ENCODE measurements at places on chromosomes 11 and 22.

- DNase-seq = no peak
Observed at GRCh38 chr22:48522271-48522670, 1305.4 kb downstream of the BRD1 start.

DNA sequence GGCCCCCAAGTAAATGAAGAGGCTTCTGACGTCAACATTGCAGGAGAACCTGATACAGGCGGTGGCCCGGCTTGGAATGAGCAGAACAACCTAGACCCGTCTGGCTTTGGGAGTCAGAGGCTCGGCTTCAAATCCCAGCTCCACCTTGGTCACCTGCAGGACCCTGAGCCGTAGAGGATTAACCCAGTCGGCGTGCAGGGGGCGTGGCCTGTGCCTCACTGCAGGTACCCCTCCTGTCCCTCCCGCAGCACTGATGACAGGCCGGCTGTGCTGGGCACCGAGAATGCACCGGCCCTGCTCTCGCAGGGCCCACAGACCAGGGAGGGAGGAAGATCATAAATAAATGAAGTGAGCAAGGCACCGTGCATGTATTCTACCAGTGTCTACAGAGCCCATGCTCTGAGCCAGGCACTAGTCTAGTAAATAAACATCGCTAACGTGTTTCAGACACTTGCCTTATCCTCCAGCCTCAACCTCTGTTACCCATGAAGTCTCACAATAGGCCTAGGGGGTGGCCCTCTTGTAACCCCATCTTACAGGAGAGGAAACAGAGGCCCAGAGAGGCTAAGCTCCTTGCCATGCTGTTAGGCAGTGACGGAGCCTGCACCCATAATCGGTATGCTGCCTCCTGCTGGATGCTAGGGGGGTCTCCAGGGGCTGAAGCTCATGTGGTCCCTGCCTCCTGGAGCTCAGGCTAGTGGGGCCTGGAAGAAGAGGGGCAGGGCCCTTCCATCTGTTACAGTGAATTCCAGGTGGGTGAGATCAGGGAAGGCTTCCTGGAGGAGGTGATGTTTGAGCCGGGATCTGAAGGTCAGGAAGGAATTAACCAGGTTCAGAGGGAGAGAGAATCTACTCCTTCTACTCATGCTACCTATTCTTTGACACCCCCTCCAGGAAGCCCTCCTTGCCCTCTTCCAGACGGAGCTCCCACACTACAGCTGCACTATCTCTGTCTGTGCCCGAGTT lies 53.4 kb downstream of the RTL6 start:
- DNase-seq = no peak

GRCh38 chr11:11072067-11072466 lies 214.2 kb upstream of the ZBED5 start:
- DNase-seq = peak; percentile 84

- no peak for DNase-seq
Observed at GRCh38 chr11:6417907-6418556, 862 bp downstream of the APBB1 start.

DNA sequence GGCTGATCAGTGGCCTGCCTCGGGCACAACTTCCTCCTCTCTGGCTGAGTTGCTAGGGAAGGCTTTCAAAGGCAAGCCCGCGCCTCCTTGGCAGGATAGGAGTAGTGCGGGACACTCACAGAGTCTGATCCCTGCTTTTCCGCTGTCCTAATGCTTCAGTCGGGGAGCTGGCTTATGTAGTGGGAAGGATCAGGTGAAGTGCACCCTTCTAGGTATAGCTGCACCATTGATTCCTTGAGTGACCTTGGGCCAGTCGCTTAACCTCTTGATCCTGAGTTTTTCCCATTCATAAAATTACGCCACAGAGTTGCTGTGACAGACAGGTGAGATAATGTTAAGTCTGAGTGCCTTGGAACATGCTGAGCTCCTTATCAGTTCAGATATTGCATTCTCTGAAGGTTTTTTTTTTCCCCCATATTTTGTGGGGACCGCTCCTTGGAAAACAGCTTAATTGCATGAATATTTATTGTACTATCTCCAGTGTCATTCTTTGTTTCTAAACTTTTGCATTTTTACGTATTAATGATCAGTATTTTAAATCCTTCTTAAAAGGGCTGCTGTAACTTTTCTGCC lies 961 bp downstream of the IPO7 start:
- peak; percentile 42 for DNase-seq

- no peak for DNase-seq
Observed at GRCh38 chr11:94199136-94200130, 70.8 kb downstream of the PANX1 start.

DNA sequence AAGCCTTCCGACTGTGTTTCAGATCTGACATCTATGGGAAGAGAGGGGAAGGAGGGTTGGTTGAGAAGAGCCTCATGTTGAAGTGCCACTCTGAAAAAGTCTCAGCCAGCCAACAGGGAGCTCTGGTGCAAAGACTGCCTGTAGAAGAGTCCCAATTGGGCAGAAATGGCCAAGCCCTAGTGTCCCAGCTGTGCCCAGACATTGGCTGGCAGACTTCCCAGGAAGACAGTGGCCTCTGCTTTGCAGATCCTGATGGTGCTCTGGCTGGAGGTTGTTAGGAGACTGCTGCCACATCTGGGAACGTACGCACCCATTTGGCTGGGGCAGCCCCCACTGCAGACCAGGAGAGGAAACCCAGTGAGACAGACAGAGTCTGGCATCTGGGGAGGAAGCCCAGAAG lies 3.2 kb upstream of the PLA2G3 start:
- DNase-seq = no peak

DNA sequence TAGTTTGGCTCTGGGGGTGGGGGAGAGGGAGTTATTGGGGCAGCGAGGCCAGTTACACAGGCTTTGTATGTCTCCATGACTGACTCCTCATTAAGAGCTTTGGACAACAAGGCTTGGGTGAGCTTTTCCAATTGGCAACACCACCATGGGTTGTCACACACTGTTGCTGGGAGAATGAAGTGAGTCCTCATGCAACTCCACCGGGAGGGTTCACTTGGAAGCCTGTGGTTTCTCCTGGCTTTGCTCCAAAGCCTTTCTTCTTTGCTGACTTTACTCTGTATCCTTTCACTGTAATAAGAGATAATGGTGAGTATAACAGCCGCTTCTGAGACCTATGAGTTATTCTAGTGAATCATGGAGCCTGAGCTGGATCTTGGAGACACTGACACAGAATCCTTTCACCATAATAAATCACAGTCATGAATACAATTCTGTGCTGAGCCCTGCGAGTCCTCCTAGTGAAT lies 24.9 kb downstream of the EIF3F start:
- DNase-seq = no peak

GRCh38 chr22:38314051-38314932 lies 2.9 kb downstream of the CSNK1E start:
- no peak for DNase-seq

GRCh38 chr11:114595571-114595970 lies at the start of gene NXPE4:
TSS of gene NXPE4 (minus strand) at chr11:114595786. CDS start at chr11:114594759, 1,027 bp downstream.
- no peak for DNase-seq

GRCh38 chr22:43474161-43475101 lies 62.6 kb downstream of the MPPED1 start:
- no peak for DNase-seq

DNA sequence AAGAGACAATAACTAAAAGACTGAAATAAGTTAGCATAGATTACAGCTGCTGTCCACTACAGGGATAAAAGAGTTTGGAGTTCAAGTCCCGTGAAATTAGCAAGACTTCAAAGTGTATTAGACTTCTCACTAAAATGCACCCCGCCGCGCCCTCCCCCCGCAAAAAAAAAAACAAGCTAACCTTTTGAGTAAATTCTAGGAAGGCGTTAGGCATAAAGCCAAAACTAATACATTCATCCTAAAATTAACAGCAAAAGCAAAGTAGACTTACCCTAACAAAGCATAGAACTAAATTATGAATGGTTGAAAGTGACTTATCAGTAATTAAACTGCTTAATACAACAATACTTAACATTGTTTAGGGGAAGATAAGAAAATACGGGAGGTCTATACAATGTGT lies 581.0 kb upstream of the CHORDC1 start:
- no peak for DNase-seq
